ENCODE measurements at places on chromosomes 3 and 15.

DNA sequence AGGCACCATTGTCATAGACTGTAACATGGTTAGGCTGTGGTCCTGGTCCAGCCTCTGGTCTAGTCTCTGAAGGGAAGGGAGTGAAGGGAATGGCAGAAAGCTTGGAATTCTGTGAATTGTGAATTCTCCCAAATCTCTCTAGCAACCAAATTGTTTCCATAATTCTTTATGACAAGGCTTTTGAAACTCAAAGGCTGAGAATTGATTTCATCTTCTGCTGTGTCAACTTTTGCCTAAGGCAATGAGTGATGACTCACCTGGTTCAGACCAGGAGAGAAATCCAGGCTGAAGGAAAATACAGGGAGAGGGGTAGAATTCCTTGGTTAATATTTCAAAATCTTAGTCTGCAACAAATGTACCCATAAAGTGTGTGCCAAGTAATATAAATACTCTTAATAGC is 82.6 kb upstream of the ADPGK start:
- DNase-seq, result no peak

GRCh38 chr15:42836251-42836650 is 84.3 kb downstream of the TTBK2 start:
- DNase-seq, result no peak

DNA sequence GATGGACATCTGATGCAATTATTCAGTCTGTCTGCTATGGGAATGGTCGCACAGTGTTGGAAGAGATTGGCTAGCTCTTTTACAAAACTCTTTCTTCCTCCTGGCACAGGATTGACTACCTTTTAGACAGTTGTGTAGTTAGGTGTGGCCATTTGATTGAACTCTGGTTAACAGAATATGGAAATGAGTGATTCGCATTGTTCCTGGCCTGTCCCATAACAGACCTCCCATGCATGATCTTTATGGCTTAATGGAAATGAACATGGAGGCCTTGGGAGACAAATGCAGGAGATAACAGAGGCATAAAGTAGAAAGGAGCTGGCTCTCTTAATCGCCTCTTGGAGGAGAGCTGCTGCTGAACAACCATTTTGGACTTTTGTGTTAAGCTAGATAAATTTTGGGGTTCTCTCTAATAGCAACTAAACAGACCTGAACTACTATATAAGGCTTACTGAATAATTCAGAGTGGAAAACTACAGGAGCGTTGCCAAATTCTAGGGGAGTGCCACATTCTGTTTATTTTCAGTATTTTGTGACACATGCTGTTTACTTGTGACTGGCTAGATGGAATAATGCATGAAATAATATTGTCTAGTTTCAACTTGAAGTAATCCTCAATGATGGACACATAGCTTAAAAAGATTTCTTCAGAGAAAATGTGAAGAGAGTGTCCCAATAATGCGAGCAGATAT is 357.7 kb upstream of the SGO1 start:
- no peak for DNase-seq

DNA sequence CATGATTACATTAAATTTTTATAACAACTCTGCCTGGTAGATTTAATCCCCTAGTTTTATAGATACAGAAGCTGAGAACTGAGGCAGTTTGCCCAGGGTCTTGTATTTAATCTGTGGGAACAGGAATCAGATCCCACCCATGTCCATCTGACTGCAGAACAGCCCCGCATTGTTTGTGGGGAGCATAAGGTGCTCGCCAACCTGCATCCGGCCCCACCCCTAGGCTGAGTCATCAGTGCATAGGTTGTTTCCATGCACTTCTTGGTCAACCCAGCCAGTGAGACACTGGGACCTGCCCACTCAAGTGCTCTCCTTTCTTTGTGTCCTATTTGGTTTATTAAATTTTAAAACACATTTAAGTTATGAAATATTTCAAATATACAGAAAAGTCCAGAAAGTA is 266.2 kb downstream of the OPA1 start:
- no peak for DNase-seq

GRCh38 chr15:92947071-92947730 is 47.1 kb downstream of the CHD2 start:
- no peak for DNase-seq

DNA sequence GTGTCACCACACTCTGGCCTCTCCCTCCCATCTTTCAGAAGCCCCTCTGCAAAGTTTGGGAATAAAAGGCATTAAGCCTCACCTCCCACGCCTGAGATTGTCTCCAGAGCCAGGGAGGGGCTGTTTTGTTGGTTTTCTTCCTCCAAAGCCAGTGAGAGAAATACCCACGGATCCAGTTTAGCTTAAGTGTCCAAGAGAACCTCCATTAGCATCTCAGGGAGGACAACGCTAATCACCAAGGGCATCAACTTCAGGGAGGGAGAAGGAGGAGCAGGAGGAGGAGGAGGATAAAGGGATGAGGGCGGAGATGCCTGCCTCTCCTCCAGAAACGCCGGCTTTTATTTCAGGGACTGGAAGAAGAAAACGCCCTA is 101.6 kb downstream of the SRGAP3 start:
- peak; percentile 61 for DNase-seq

GRCh38 chr15:68791431-68792283 is 29.0 kb downstream of the ANP32A start:
- no peak for DNase-seq

GRCh38 chr3:75631541-75631940 is 32.6 kb upstream of the FRG2C start:
- DNase-seq, result no peak

All from right kidney (tissue), 9 donors.